ENCODE measurements at places on chromosomes 13 and 19. TPM values are rescaled to one million over a fixed set of nuclear protein-coding genes. Genes with fewer than 3 reads are reported as not detected.

GRCh38 chr13:50527612-50528509 is 315.6 kb downstream of the DLEU7 start:
- DNase-seq: peak; percentile 13

GRCh38 chr19:45500918-45501729 is 2.9 kb downstream of the PPM1N start:
- no peak for DNase-seq

DNA sequence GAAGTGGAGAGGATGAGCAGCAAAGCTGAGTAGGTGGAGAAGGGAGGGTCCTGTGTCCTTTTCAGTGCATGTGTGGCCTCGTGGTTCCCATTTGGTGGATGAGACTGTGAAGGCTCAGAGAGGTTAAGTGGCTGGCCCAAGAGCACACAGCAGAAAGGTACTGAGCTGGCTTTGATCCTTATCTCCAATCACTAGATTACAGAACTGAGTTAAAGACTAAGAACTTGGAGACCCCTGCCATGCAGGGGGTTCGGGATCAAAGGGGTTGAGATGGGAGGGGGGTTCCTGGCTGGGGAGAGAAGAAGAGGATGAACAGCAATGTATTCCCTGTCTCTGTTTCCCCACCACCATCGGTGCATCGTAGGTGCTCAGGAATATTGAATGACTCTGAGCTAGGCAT is 11.8 kb downstream of the CELF5 start:
- DNase-seq: no peak

DNA sequence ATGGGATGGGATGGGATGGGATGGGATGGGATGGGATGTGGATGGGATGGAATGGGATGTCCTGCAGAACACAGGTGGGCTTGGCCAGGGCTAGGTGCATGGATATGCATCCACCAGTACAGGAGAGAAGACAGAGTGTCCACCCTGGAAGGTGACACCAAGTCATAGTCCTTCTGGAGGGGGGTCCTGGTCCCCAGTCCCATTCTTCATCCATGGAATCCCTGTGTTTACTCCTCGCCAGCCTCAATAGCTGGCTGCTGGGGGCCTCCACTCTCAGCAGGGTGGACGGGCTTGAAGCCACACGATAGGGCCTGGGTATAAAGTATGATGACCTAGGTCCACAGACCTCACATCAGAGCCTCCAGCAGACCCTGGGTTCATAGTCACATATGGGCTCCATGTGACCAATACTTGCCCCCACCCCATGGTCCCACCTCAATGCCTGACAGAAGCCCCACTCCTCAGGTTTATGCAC is 40.1 kb downstream of the RFX2 start:
- no peak for DNase-seq

DNA sequence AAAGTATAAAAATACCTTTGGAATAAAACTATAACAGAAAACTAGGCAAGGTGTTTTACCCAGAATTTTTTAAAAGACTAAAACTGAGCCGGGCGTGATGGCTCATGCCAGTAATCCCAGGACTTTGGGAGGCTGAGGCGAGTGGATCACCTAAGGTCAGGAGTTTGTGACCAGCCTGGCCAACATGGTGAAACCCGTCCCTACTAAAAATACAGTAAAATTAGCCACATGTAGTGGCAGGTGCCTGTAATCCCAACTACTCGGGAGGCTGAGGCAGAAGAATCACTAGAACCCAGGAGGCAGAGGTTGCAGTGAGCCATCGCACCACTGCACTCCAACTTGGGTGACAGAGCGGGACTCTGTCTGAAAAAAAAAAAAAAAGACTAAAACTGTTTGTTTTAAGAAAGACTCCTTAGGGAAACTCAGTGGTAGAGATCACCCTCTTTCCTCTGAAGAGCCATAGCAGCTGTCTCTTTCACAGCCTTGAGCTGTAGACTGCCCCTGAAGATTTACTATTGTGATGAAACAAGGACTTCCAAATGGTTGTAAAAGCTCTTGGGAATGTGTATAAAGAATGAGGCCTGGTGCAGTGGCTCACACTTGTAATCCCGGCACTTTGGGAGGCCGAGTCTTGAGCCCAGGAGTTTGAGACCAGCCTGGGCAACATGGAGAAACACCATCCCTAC is 14.7 kb upstream of the KCTD4 start:
- DNase-seq: no peak

DNA sequence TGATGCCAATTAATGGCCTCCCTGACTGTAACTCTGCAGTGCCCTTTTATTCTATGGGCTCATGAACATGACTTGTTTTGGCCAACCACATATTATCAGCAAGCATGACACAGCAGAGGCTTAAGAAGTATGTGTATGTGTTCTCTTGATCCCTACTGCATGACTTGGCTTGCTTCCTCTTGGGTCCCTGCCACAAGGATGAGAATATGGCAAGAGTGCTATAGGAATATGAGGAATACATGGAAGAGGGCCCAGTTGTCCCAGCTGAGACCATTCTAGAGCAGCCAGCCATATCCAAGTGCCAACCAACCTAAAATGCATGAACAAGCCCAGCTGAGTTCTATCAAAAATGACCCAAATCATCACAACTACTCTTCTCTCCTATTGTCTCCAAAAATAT is 576.7 kb upstream of the PCDH9 start:
- DNase-seq: peak; percentile 6

DNA sequence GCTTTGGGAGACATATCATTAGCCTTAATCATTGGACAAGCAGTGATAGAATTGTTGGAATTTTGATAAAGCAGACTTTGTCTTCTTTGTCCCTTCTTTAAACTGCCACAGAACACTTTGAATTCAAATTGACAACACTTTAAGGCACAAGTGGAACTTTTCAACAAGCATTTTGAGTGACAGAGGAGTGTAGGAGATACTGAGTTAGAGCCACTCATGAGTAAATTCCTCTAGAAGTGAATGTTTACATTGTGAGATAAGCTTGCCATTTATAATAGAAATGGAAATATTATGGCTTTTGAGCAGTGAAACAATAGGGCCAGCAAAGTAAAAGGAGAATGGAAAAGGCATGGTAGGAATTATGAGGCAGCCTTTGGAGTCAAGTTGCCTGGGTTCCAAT is 515.8 kb downstream of the SLITRK6 start:
- DNase-seq: no peak

DNA sequence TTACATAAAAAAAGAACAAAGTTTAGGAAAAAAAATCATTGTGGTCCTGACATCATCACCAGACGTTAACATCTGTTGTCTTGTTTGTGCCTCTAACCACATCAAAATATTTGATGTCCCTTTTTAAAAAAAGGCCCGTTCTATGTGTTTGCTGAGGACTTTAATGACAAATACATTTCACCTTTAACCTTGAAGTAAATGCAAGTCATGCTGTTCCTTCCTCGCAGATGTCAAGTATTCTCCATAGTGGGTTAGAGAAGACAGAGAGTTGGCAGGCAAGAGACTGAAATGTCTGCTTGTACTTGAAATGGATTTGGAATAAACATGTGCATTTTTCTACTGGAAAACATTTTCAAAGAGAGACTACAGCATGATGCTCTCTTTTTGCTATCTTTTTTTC is 134.9 kb downstream of the FGF9 start:
- DNase-seq: no peak

DNA sequence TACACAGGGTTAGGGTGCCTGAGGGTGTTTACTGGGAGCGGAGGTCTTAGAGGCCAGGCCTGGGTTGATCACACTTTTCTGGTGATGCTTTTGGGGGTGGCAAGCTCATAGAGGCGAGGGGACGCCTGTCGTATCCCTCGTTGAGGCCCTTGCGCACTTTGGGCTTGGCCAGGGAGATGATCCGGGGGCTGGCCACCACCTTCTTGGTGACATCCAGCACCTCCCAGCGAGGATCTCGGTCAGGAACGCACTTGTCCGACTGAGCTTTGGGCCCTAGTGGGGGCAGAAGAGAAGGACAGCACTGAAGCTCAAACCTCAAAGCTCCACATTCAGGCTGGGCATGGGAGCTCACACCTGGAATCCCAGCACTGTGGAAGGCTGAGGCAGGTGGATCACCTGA is 17.6 kb upstream of the MIER2 start:
- no peak for DNase-seq

DNA sequence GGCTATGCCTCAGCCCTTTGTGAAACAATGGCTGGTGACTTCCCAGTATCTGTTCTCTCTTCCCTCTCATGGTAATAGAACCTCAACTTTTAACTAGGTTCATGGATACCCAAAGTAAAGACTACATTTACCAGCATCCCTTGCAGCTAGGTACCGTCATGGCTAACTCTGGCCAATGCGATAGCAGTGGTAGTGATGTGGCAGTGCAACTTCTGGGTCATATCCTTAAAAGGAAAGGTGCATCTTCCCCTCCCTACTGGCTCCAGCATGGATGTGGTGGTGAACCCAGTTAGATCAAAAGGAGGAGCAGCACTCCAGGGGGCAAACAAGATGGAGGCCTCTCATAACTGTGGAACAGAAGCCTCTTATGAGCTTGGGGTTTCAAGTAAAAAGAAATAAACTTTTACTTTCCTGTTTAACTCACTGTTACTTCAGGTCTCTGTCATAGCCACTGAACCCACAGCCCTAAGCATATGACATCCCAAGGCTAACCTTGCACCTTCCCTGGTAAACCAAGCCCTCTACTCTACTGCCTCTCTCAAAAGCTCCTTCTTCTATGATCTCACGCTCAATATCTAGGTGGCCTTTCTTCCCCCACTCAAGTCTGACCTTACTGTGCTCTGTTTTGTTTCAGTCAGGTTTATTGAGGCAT is 104.4 kb downstream of the DOCK9 start:
- peak; percentile 13 for DNase-seq

KMT2B gene
- 10.9 TPM for total RNA-seq

NHLRC3 gene
- 5.4 TPM for total RNA-seq

N4BP2L1 gene
- total RNA-seq: 0.87 TPM

RFPL4A gene
- total RNA-seq: 0.13 TPM

OR2Z1 gene
- total RNA-seq: not detected

TMEM221 gene
- total RNA-seq: not detected

ZNF844 gene
- total RNA-seq: 0.02 TPM

PCDH17 gene
- total RNA-seq: under 0.01 TPM

MBD3L3 gene
- not detected for total RNA-seq

DNAJC3 gene
- total RNA-seq: 17.6 TPM

FFAR3 gene
- total RNA-seq: not detected
